Stimulated activated CD4-positive, alpha-beta T cell treated with anti-CD3 and anti-CD28 coated beads, Interleukin-2, amount 100 ng/mL, for 24 hours (primary cell): ENCODE measurements at places on chromosomes 5 and 9.

- no peak for DNase-seq
Measured at GRCh38 chr5:13865312-13865711, 79.2 kb downstream of the DNAH5 start.

DNA sequence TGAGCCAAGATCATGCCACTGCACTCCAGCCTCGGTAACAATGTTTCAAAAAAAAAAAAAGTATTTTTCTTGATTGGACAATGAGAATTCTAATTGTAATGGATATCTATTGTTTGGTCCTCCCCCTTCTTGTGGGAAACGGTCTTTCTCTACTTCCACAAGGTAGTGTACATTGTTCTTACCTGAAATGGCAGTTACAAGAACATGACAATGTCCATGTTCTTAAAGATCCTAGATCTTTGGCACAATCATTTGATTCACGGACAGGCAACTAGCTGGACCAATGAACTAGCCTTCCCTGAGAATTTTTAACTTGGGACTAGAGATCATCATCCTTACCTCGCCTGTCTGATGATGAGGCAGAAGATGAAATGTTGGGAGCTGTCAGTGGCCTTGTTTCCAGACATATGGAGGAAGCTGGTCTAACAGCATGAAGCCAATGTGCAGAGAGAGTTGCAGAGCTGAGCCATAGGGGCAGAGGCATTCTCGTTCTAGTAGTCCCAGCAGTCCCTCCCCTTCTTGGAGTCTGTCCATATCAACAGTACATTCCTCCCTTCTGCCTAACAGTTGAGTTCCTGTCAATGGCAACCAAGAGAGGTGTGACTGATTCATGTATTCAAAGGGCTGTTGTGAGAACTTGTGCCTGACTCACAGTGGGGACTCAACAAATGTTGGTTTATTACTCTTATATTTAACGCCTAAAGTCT lies 2.1 kb upstream of the MARCHF6 start:
- no peak for DNase-seq

DNA sequence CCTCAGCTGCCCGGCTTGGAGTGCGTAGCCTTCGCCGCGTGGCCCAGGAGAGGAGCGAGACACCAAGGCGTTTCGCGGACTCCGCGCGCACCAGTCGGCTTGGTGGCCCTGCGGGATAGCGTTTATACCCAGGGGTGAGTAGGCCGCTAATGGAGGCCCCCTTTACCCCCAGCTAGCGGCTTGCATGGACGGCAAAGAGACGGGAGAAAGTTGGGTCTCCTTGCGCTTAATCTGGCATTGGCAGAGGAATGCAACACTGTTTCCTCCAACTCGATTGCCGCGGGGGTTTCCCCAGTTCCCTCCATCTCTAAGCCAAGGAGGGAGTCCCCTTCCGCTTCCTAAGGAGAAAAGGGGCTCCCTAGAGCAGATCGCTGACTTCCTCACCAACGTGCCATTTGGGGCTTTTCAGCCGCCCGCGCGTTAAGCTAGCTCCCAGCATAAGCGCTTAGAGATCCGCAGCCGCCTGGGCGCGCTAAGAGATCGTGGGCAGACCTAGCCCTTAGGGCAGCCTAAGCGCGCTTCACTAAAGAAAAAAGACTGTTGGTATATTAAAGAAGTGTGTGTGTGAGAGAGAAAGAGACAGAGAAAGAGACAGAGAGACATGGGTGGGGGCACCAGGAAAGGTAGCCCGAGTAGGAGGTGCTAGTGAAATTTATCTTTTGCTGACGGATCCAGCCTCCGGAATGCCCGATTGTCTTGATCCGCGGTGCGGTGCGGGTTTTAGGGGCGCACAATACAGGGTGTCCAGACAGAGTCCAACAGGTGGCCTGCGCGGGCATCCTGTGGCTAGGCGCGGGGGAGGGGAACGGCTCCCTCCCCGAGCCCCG lies 597.9 kb upstream of the SGCD start:
- peak; percentile 5 for DNase-seq

DNA sequence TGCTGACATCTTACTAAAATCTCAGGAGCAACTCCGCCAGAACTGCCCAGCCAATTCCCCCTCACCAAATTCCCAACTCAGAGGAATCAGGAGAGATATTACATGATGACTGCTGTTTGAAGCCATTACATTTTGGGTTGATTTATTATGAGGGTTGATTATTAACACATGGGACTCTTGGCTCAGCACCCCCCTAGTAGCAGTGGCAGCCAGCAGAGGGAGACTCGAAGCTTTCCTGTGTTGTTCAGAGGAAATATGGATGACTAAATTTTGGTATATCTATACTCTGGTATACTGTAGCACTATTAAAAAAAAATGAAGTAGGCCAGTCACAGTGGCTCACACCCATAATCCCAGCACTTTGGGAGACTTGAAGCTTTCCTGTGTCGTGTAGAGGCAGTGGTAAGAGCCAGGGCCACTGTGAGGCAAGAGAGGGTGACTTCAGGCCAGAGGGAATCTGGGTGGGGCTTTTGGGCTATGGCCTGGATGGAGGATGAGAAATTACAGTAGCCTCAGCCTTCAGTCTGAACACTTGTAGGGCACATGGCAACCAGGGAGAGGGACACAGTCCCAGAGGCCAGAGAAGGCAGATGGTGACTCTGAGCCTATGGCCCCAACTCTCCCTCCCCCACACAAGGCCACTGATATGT lies 111.4 kb downstream of the LHX2 start:
- DNase-seq, result peak; percentile 17

GRCh38 chr5:150057996-150058395 lies 28.4 kb downstream of the CSF1R start:
- DNase-seq, result no peak

GRCh38 chr5:140049205-140049604 lies 6.1 kb upstream of the NRG2 start:
- DNase-seq, result no peak

- no peak for DNase-seq
Measured at GRCh38 chr9:72471096-72471495, 50.3 kb upstream of the TMC1 start.

- peak; percentile 52 for DNase-seq
Measured at GRCh38 chr5:159316519-159317383, 13.5 kb downstream of the IL12B start.

DNA sequence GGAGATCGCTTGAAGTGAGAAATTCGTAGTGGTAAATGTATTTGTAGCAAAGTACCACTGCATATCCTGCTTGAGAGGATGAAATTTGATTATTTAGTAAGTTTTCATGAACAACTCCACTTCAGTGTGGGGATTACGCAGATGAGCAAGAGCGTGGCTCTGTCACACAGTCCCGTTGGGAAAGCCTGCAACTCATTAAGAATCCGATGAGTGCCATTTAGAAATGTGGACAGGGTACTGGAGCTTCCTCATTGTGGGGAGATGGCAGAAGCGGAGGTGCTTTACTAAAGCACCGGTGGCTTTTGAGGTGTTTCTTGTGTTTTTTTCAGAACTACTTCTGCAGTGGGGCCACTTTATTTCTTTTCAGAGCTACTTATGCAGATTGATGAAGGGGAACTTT lies 1.4 kb downstream of the TJP2 start:
- no peak for DNase-seq

DNA sequence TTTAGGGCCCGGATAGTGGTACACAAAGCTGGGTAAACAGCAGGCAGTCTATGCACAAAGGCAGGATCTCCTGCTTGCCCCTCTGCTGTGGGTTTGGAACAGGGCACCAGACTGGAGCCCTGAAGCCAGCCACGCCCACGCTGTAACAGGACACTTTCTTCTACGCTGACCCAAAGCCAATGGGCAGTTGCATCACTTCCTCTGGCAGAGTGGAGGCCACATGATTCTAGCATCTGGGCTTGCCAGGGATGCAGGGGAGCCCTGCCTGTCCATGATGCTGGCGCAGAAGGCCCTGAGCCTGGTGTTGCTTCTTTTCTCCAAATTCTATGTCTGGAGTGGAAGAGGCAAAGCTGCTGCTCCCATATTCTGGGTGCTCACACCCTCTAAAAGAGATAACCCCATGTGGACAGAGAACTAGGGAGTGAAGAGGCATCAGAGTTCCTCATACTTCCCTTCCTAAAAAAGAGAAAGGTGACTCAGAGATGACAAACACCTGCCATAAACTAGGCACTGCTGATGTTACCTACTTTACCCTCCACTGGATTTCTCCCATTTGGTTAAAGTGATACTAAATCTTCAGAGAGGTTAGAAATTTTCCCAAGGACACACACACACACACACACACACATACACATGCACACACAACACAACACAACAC lies 260.3 kb upstream of the KLF4 start:
- no peak for DNase-seq

DNA sequence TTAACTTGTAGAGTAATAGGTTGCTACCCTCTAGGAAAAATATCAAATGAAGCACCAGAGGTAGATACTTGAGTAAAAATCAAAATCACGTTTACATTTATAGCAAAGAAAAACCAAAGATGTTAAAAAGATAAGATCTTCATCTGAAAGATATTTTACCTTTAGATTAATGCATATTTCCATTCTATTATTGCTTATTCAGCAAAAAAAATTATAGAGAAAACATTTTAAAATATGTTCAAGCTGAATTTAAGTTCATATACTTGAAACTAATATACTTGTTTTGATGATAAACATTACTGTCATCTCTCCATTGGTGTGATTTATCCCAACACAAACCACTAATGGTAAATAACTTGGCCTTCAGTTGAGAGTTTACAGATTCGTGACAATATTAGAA lies 422.3 kb downstream of the CAAP1 start:
- no peak for DNase-seq

- no peak for DNase-seq
Measured at GRCh38 chr9:96169484-96169883, 132.5 kb downstream of the HSD17B3 start.

GRCh38 chr5:89827359-89827758 lies 582.2 kb downstream of the CETN3 start:
- DNase-seq, result no peak

DNA sequence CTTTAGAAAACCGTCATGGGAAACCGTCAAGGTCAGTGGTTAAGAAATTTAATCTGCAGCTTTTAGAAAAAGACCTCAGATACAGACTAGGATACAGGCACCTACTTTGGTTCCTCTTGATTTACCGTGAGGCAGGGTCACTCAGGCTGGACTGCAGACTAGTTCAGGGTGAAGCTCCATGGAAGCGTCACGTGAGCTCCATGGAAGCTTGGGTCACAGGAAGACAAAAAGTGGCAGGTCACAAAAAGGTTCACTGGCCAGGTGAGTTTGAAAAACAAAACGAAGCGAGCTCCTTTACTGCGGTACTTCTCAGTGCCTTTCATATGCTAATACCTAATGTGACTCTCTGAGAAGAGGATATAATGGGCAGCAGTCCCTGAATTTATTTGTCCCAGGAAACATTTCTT lies 43.0 kb downstream of the PRRC2B start:
- no peak for DNase-seq

DNA sequence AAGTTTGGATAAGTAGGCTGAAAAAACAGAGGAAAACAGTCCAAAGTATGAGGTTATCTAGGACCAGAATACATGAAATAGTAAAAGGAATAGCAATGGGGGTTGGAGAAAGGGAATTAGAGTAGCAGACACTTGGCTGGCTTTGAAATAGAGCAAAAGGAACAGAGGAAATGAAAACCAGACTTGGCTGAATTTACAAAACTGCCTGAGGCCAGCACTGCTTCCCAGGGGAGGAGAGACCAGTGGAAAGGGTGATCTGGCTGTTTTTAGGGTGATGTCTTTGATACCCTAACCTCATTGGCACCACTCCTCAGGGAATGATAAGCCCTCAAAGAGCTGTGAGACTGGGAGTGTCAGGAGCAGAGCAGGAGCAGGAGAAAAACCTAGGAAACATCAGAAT lies 413.4 kb upstream of the SLC30A5 start:
- no peak for DNase-seq
